Suppressor macrophage treated with lipopolysaccharide for 4 hours (primary cell): ENCODE measurements at places on chromosomes 16 and 17.

DNA sequence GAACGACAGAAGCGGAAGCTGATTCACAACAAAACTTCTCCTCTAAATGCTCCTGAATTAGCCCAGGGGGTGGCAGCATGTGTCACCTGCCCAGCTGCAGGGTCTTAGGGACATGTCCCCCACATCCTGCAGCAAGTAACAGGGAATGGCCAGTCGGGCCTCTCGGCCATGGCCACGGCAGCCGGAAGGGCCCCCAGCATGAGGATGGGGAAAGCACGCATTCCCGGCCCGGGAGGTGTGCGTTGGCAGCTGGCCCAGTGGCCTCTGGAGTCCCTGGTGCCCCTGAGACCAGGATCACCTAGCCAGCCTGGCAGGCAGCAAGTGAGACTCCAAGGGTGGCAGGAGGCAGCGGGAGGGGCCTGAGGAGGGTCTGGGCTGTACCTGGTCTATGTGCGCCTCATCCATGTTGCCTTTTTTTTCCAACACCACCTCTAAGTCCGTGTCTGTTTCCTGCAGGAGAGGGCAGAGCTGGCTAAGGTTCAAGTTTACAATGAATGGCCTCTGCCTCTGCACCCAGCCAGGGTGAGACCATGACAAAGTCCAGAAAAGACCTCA, 7.0 kb downstream of the KNOP1 start:
- DNase-seq, result no peak

DNA sequence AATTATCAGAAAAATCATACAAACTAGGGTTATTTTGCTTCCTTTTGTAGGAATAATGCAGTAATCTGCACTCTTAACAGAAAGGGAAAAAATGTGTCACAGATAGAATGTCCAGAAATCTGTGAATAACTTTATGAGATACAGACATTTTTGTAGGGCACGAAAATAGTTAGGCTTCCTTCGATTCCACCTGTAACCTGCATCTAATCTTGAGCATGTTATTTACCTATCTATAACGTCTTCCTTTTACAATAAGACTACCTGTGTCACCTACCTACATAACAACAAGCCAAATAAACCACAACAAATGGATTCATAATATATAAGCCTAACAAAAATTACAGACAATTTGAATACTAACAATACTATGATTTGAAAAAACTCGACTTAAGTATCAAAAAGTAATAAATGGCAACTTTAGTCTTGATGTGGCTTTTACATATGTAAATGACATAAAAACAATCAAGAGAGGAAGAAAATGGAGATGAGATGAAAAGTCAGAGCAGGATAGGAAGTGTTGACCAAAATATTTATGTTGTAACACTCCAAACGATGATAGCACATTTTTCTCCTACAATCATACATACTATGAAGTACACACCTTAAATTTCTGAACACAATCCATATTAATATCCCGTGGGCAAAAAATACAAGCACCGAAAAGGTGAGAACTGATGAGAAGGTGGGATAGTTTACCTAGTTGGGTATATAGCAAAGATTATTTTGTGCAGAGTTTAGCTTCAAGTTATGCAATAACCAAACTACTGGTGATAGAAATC, 2.5 kb downstream of the STAT5B start:
- DNase-seq, result no peak

- no peak for DNase-seq
These were observed 8.1 kb upstream of the C1QL1 start for GRCh38 chr17:44976206-44976605.

DNA sequence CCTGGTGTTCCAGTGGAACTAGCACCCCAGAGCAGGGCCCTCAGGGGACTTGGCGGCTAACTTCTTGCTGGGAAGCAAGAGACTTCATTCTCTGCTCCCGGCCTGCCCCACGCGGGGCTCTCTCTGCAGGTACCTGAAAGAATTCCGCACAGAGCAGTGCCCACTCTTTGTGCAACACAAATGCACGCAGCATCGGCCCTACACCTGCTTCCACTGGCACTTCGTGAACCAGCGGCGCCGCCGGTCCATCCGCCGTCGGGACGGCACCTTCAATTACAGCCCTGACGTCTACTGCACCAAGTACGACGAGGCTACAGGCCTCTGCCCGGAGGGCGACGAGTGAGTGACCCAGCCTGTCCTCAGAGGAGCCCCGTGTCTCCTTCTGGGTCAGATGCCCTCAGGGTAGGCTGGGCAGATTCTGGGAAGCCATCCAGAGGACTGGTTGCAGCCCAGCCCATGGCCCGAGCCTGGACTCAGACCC, 25.1 kb downstream of the UNK start:
- DNase-seq, result no peak
